ENCODE measurements at places on chromosomes 1 and 21.

DNA sequence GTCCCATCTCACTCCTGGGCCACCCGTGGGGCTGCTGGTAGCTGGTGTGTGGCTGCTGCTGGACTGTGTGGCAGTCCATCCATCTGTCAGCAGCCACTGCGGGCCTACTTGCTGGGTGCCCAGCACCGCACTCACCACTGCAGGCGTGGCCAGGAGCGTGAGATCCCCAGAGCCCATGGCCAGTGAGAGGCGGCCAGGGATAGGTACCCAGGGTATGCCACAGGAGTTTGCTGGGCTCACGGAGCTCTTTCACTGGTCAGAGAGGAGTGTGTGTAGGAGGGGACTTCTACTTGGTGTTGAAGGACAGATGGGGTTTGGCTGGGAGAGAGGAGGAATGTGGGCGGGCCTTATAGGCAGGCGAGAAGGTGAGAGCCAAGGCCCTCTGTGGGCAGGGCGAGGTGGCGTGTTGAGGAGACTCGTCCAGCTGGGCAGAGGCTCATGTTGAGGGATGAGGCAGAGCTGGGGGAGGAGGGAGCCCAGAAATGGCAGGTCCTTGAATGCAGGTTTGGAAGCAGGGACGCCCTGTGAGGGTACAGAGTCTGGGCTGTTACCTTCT, 15.0 kb downstream of the QSOX1 start:
- no peak for DNase-seq

DNA sequence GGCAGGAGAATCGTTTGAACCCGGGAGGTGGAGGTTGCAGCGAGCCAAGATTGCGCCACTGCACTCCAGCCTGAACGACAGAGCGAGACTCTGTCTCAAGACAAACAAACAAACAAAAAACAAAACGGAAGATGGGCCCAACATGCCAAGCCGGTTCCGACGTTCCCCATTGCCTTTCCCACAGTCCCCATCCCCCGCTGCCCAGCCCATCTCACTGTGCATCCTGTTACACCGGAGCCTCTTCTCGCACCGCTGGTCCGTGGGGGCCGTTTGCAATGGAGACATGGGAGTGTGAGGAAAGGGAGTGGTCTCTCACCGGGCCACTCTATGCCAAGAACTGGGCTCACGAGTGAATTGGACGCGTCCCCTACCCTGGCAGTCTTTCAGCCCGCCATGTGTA, 1.3 kb upstream of the CFAP74 start:
- no peak for DNase-seq

GRCh38 chr1:167532375-167532774, 14.0 kb upstream of the CD247 start:
- DNase-seq, result no peak

DNA sequence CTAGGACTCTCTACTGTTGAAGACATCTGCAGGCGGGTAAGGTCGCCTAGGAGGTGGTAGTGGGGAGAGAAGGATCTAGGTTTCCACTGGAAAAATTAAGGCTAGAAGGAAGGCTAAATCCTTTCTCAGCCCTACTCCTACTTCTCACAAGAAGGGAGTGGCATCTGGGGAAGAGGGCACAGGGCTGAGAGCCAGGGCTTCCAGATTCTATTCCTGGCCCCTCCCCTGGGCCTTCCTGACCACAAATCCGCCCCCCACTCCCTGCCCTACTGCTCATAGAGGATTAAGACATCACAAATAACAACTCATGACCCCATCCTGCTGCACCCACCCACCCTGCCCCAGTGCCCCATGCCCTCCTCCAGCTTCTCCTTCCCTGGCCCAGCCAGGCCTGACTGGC, 2.5 kb downstream of the PHLDA3 start:
- DNase-seq, result no peak

DNA sequence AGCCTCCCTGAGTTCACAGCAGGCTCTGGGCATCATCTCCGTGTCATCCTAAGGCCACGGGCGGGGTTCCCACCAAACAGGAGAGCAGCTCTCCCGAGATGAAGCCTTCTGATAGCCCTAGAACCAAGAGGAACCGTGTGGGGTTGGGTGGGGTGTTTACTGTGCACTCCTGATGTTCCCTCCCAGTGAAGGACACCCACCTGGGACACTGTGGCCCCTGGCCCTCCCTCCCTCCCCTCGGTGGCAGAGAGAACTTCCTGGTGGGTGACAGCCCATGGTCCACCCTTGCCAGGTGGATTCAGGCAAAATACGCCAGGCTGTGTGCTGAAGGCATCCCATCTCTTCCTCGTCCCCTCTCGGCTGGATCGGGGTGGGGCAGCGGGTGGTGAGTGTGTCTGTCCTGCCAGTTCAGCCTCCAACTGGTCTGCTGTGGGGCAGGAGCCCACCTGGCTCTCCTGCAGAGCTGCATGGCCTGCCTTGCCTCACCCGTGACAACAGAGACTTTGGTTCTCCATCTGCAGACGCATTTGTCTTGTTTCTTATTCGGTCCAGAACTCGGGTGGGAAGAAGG, 15.6 kb upstream of the C1orf174 start:
- DNase-seq, result no peak

DNA sequence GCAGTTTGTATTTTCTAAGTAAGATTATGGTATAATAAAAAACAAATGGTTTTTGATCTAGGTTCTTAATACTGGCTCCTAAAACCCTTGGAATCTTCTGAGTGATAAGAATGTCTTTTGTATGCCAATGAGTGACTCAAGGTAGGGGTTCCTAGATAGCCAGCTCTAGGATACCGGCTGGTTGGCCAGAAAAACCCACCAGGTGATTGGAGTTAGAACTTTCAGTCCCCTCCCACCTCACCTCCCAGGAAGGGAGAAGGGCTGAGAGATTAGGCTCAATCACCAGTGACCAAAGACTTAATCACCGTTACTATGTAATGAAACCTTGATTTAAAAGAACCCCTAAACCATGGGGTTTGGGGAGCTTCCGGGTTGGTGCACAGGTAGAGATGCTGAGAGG, 8.7 kb upstream of the BRDT start:
- DNase-seq, result no peak

- no peak for DNase-seq
These were observed 34.1 kb upstream of the PDPN start for GRCh38 chr1:13549521-13549920.

DNA sequence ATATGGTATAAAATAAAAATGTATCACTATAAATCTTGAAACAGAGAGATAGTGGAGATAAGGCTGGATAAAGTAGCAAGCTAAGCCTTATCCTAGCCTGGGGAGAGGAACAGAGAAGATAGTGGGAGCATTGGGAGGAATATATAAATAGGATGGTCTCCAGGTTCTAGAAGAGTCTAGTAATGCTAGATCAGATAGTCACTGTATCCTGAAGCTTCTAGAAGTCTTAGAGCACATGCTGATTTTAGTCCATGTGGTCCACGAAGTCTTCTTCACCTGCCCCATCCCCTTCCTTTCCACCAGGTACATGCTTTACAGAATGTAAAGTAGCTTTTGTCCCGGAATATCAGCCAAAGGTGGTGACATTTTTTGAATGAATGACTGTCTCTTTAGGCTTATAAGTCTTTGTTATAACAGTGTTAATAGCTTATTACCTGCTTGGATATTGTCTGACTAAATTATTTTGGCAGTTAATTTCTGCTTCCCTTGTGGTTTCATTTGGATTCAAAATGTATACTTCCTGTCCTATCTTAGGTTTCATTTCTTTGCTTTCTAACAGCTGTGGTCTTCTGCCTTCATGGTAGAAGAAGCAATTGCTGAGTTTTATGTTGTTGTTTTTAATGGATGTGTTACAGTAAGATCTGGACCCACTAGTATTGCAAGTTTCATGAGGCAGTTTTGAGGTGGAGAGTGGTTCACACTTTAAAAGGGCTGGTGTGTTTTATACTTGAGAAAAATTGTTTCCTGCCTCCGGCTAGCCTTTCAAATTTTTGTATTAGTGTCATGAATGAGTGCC, 5.9 kb downstream of the SMG7 start:
- no peak for DNase-seq

GRCh38 chr1:51679435-51679834, 62.5 kb downstream of the OSBPL9 start:
- no peak for DNase-seq

DNA sequence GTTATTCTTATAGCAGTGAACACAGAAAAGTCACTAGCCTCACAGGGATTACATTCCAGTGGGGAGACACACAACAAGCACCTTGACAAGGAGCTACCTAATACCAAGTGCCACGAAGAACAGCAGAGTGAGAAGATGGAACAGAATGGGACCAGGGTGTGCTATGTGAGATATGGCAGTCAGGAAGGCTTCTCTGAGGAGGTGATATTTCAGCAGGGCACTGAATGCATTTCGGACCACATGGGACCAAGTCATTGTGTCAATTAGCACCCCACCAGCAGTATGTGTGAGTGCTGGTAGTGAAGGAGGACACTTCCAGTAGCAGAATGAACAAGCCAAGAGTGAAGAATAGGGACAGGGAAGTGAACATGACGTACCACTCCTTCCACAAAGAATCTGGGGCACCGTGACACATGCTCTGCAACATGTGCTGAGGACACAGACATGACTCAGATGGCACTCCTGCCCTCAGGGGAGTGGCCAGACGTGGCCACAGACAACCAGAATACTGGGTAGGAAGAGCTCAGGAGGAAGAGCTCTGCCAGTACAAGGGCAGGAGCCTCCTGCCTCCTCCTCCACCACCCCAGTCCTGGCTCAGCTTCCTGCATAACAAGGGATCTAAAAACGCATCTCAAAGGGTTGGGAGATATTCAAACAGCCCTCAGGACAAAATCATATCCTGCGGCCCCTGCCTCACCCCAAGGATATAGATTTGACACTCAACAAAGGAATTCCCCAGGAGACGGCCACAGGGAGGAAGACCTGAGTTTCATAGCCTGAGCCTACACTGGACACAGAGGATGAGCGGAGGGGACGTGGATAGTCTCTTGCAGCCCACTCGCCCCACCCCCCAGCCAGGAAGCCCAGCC, 102.5 kb downstream of the TRABD2B start:
- DNase-seq, result no peak

All from NCI-H2081 treated with DMSO at 0.1 percent for 48 hours (cell line).